ENCODE measurements at places on chromosomes 2 and 18. TPM values are rescaled to one million over a fixed set of nuclear protein-coding genes. Genes with fewer than 3 reads are reported as not detected.

Gene RESP18
- not detected for total RNA-seq

Gene EDAR
- not detected for total RNA-seq

Gene SERPINB3
- not detected for total RNA-seq

Gene PAX3
- 2.3 TPM for total RNA-seq

Gene TET3
- total RNA-seq: 13.2 TPM

Gene SPDYA
- total RNA-seq: 4.2 TPM

Gene DYSF
- 4.8 TPM for total RNA-seq

Gene TRIP12
- 233 TPM for total RNA-seq

Gene AAK1
- 54.0 TPM for total RNA-seq

Gene KANSL3
- total RNA-seq: 44.2 TPM

- DNase-seq: no peak
- H3K27me3 ChIP-seq: no peaks in the 10 kb centered on the region
- H3K4me1 ChIP-seq: no peaks in the 10 kb centered on the region
- H3K27ac ChIP-seq: no peak overlapping the region
- no peaks in the 10 kb centered on the region for H3K36me3 ChIP-seq
These were observed 288.9 kb upstream of the EPAS1 start for GRCh38 chr2:46008091-46008870.

GRCh38 chr2:109448207-109448606, 165.6 kb downstream of the SEPTIN10 start:
- no peaks in the 10 kb centered on the region for H3K4me1 ChIP-seq
- no peaks in the 10 kb centered on the region for H3K36me3 ChIP-seq
- no peaks in the 10 kb centered on the region for H3K27me3 ChIP-seq
- no peak for DNase-seq
- H3K27ac ChIP-seq: no peak overlapping the region

DNA sequence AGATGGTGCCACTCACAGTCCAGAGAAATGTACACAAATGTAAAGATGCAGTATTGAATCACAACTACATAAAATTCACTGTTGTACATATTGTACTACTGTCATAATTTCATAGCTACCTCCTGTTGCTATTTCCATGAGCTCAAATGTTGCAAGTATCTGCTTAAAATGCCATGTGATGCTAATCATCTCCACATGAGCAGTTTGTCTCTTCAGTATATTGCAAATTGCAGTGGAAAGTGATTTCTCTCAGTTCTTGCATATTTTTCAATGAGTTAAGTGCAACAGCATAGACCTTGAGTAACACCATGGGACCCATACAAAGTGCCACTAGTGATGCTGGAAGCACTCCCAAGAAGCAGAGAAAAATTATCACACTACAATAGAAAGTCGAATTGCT, 51.9 kb downstream of the MAIP1 start:
- DNase-seq: no peak
- no peak overlapping the region for H3K27ac ChIP-seq
- H3K4me1 ChIP-seq: no peaks in the 10 kb centered on the region
- H3K4me3 ChIP-seq: no peak overlapping the region
- H3K36me3 ChIP-seq: no peaks in the 10 kb centered on the region
- no peaks in the 10 kb centered on the region for H3K27me3 ChIP-seq

- H3K4me1 ChIP-seq: no peaks in the 10 kb centered on the region
- DNase-seq: no peak
- no peaks in the 10 kb centered on the region for H3K36me3 ChIP-seq
- H3K4me3 ChIP-seq: no peak overlapping the region
- no peaks in the 10 kb centered on the region for H3K27me3 ChIP-seq
These were observed 240.2 kb downstream of the KCNS3 start for GRCh38 chr2:18118703-18119102.

GRCh38 chr18:31275722-31276463, 42.1 kb upstream of the DSG1 start:
- H3K27me3 ChIP-seq: no peaks in the 10 kb centered on the region
- no peak for DNase-seq
- no peaks in the 10 kb centered on the region for H3K4me1 ChIP-seq

DNA sequence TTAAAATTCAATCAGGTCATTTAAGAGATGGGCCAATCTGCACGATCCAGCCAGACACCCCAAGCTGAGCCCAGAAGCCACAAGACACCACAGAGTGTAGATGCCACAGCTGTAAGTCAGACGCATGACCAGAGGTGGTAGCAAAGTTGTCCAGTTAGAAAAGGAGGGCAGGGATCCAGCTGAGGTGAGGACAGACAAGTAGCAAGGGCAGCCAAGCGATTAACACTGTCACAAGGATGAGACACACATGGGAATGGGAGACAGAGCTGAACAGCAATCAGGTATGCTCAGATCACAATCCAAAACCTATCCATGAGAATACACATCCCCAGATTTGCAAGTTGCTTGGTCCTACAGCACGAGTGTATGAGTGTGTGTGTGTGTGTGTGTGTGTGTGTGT, 143.4 kb upstream of the STK17B start:
- no peak for DNase-seq
- H3K27ac ChIP-seq: no peak overlapping the region
- H3K36me3 ChIP-seq: no peaks in the 10 kb centered on the region
- H3K27me3 ChIP-seq: no peaks in the 10 kb centered on the region
- H3K4me1 ChIP-seq: no peaks in the 10 kb centered on the region

DNA sequence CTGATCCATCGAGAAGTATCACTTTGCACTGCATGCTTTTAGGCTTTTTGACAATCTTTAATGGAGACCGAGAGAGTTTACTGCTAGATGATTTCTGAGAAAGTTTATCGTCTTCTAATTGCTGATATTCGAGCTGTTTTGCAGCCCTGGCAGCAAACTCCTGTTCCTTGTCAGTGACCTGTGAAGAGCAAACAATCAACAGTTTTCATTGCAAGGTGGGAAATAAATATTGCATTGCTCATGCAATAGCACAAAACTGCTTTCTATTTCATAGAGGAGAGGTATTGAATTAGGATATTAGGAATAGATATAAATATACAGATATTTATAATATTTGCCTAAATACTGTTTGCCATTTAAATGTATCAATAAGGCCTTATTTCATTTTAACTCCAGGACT, 65.5 kb downstream of the EPB41L3 start:
- no peak overlapping the region for H3K27ac ChIP-seq
- H3K4me1 ChIP-seq: no peaks in the 10 kb centered on the region
- H3K27me3 ChIP-seq: no peaks in the 10 kb centered on the region
- H3K36me3 ChIP-seq: no peaks in the 10 kb centered on the region
- no peak for DNase-seq

DNA sequence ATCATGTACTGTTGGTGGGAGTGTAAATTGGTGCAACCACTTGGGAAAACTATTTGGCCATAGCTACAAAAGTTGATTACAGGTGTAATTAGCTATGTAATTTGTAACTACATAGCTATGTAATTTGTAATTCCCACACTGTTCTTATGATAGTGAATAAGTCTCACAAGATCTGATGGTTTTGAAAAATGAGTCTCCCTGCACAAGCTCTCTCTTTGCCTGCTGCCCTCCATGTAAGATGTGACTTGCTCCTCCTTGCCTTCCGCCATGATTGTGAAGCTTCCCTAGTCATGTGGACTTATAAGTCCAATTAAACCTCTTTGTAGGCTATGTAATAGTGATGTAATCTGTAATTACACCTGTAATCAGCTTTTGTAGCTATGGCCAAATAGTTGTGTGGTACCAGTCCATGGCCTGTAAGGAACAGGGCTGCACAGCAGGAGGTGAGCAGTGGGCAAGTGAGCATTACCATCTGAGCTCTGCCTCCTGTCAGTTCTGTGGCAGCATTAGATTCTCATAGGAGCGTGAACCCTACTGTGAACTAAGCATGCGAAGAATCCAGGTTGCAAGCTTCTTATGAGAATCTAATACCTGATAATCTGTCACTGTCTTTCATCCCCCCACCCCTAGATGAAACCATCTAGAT, 133.7 kb upstream of the COPS8 start:
- no peaks in the 10 kb centered on the region for H3K4me1 ChIP-seq
- no peaks in the 10 kb centered on the region for H3K36me3 ChIP-seq
- DNase-seq: no peak
- H3K27me3 ChIP-seq: no peaks in the 10 kb centered on the region
- no peak overlapping the region for H3K4me3 ChIP-seq
- H3K27ac ChIP-seq: no peak overlapping the region

- DNase-seq: no peak
- no peak overlapping the region for H3K4me3 ChIP-seq
- peak overlapping the region; percentile 56 for H3K27ac ChIP-seq
- no peaks in the 10 kb centered on the region for H3K4me1 ChIP-seq
These were observed 35.5 kb downstream of the ITGA6 start for GRCh38 chr2:172462849-172463381.

DNA sequence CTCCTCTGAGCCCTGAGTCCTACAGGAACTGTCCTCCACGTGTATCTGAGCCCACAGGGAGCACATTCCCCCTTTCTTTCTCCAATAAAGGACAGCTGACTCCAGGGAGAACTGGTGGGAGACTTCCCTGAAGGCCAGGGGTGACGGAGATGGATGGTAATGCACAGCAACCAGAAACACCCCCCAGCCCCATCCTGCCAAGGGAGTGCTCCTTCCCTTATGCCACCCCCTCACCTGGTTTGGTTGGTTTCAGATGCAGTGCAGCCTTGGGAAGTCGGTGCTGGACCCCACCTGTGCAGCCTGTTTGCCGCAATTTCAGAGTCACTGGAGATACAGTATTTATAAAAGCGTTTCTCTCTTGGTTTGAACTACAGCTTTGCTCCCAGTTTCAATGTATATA, 24.0 kb downstream of the GPR55 start:
- H3K4me1 ChIP-seq: no peaks in the 10 kb centered on the region
- no peak overlapping the region for H3K27ac ChIP-seq
- H3K4me3 ChIP-seq: no peak overlapping the region
- no peaks in the 10 kb centered on the region for H3K27me3 ChIP-seq
- no peaks in the 10 kb centered on the region for H3K36me3 ChIP-seq

DNA sequence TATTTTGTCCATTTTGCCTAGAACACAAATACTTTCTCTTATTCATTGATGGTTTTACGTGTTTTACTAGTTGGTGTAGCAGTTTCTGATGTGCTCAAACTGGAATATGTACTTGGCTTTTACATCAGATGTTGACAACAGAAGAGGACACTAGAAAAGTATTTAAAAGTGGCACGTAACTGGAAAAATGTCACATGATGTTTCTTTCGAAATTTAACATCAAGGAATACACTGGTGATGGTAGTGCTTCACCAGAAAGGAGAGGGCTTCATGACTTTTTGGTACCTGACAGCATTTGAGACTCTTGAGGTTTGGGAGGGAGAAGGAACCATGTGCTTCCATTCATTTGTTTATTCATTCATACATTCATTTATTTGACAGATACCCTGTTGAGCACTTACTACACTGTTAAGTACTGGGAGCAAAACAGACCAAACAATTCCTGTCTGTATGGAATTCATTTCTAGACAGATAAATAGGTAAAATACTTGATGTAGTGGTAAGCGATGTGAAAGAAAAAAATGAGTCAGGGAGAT, 1.5 kb downstream of the GIGYF2 start:
- H3K27me3 ChIP-seq: no peaks in the 10 kb centered on the region
- H3K36me3 ChIP-seq: no peaks in the 10 kb centered on the region
- DNase-seq: no peak
- peaks cover 19% of the 10 kb centered on the region for H3K4me1 ChIP-seq
- H3K27ac ChIP-seq: peak overlapping the region; percentile 97

- H3K4me3 ChIP-seq: no peak overlapping the region
- no peaks in the 10 kb centered on the region for H3K4me1 ChIP-seq
- no peaks in the 10 kb centered on the region for H3K27me3 ChIP-seq
- H3K27ac ChIP-seq: no peak overlapping the region
- no peaks in the 10 kb centered on the region for H3K36me3 ChIP-seq
These were observed 19.8 kb upstream of the RGPD4 start for GRCh38 chr2:107806901-107807300.

DNA sequence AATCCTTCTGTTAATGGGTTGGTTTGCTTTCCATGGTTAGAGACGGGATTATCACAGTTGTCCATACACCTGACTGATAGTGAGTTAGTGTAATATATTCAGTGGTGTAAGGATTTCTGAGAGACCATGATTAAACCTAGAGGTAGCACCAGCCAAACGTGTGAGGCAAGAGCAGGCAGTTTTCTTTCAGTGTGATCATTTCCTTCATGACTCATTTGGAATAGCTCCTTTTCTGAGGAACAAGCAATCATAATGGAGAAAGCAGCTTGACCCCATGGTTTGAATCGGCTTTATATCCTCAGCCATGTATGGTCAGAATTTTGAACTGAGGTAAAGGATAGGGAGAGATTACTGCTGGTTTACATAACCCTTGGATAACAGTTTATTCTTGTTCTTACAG, 2.9 kb downstream of the MXD1 start:
- H3K4me3 ChIP-seq: no peak overlapping the region
- H3K27ac ChIP-seq: peak overlapping the region; percentile 57
- no peaks in the 10 kb centered on the region for H3K36me3 ChIP-seq

- H3K27me3 ChIP-seq: no peaks in the 10 kb centered on the region
- H3K4me3 ChIP-seq: no peak overlapping the region
- DNase-seq: no peak
- no peak overlapping the region for H3K27ac ChIP-seq
- H3K4me1 ChIP-seq: no peaks in the 10 kb centered on the region
These were observed 165.6 kb downstream of the EIPR1 start for GRCh38 chr2:3212061-3212362.

GRCh38 chr2:16584824-16585540, 80.7 kb downstream of the CYRIA start:
- no peaks in the 10 kb centered on the region for H3K4me1 ChIP-seq
- H3K36me3 ChIP-seq: no peaks in the 10 kb centered on the region
- no peak overlapping the region for H3K4me3 ChIP-seq
- DNase-seq: no peak

GRCh38 chr18:49814147-49814499, 790 bp upstream of the ACAA2 start:
- no peaks in the 10 kb centered on the region for H3K27me3 ChIP-seq
- H3K36me3 ChIP-seq: no peaks in the 10 kb centered on the region

- no peak for DNase-seq
- H3K4me3 ChIP-seq: peak overlapping the region; percentile 91
- peak overlapping the region; percentile 98 for H3K27ac ChIP-seq
These were observed 797 bp downstream of the TXNL4A start for GRCh38 chr18:79987566-79987965.

DNA sequence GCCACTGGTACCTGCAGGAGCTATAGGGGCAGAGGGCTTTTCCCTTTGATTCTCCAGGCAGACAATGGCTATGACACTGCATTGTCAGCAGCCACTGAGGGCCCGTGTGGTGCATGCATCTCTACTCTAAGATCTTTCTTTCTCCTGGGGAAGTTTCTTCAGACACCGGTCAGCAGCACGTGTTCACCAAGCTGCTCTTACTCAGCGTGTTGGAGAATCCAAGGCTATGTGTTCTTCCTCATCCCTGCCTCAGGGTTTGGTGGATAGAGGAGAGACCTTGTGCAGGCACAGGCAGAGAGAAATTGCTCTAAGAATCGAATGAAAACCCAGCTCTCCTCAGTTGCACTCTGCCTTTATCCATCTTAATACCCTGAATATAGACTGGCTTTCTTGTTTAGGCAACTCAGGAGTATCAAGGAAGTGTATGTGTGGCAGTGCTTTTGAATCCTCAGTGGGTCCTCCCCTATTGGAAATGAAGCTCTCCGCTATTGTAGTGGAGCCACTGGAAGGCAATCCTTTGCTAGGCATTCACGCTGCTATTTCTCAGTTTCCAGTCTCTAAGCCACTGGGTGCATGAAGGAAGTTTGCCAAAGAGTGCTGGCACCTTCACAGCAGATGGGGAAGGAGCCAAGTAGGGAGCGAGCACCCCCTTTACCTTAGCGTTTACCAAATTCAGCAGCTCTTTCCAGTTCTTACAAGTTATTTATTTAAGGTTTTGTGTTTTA, 86.9 kb upstream of the EML6 start:
- peak overlapping the region; percentile 11 for H3K27ac ChIP-seq
- H3K27me3 ChIP-seq: no peaks in the 10 kb centered on the region
- no peak overlapping the region for H3K4me3 ChIP-seq
- H3K4me1 ChIP-seq: no peaks in the 10 kb centered on the region

Measured in breast epithelium (tissue), 4 donors.